ENCODE measurements at places on chromosomes 2 and 18. TPM values are rescaled to one million over a fixed set of nuclear protein-coding genes. Genes with fewer than 3 reads are reported as not detected.
A peak's percentile ranks its signal among the peaks of the same experiment; 100 is the strongest.

DNA sequence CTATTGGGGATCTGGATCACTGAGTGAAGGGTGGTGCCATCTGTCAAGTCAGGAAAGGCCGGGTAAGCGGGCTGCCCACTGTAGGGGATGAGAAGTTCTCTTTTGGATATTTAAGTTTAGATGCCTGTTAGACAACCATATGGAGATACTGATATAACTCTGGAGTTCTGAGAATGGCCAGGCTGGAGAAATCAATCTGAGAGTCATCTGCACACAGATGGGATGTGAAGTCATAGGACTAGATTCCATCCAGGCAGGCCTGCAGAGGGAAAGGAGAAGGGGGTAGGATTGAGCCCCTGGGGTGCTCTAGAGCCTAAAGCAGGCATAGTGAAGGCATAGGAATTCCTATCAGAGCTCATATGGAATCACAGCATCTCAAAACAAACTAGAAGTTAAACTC lies 30.1 kb downstream of the SPRED2 start:
- peak; percentile 45 for DNase-seq

GRCh38 chr18:65399091-65399490 lies 351.7 kb upstream of the CDH7 start:
- DNase-seq, result no peak

- DNase-seq, result no peak
These were observed 192.5 kb downstream of the NDUFA10 start for GRCh38 chr2:239832490-239833268.

DNA sequence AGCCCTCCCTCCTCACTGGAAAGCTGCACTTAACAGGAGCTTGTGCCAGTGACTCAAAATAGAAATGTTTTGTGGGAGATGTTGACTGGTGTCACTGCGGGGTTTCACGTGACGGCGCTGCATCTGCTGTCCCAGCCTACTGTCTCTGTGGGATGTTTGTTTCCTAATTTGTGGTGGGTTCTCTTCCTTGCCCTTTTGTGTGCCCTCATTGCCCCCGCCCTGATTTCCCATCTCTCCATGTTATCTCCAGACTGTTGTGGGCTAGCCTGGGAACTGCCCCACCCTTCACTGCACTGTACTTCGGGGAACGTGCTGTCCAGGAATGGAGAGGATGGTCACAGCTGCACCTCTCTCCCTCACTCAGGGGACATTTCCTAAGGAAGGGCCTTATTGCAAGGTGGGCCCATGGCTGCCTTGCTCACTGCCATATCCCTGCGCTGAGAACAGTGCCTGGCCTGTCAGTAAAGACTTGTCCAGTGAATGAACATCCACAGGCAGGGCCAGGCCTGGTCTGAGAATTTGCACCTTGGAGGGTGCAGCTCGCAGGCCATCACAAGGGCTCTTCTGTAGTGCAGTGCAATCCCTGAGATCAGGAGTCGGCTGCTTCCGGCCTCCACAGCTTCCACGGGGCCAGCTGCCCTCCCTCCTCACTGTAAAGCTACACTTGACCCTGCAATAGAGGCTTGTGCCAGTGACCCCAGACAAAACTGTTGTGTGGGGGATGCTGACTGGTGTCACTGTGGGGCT lies 18.1 kb downstream of the ZAP70 start:
- no peak for DNase-seq

The SEMA4C gene
- total RNA-seq, result 20.4 TPM

DNA sequence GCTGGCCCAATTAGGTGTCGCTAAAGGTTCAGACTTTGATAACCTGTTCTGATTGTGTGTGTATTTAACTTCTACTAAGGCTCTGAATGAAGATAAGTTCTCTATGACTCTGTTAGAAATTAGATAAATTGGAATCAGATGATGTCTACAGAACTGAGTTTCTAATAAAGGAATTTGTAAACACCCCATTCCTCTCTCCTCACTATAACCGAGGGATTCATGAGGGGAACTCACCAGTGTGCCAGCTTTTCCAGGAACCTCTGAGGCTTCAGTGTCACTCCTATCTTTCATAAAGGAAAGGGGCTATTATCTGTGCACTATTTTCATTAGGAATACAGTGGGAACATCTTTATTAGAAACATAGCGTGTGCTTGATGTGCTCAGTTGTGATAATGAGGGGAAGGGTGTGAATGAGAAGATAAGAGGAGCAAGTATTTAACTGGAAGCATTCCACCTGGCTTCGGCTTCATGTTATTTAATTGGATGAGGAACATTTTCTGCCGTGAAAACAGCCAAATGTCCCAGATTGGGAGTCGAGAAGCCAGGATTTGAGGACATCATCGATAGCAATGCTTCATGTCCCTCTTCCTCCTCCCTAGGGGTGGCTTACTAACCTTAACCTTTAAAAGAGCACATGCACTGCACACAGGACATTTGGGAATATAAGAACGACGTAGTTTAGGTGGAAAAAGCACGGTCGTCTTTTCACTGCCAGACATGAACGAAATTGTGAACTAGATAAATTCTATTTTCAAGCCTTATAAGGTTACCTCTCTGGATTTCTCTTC lies 84.8 kb upstream of the TCF4 start:
- peak; percentile 2 for DNase-seq

DNA sequence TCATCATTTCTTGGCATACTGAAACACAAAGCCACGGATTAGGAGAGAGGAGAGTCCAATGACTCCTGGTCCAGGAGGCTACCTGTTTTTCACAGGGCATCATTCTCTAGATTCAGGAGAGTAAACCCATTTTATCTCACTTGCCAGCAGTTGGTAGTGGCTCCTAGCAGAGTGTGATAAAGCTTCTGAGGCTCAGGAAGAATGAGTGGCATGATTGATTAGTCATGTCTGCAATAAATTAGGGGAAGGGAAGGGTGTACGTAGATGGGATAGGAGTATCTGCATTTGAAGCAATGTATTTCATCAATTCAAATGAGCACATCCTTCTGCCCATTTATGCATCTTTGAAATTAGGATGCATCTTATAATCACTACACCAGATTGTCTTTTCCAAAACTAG lies 31.1 kb upstream of the PNO1 start:
- no peak for DNase-seq

DNA sequence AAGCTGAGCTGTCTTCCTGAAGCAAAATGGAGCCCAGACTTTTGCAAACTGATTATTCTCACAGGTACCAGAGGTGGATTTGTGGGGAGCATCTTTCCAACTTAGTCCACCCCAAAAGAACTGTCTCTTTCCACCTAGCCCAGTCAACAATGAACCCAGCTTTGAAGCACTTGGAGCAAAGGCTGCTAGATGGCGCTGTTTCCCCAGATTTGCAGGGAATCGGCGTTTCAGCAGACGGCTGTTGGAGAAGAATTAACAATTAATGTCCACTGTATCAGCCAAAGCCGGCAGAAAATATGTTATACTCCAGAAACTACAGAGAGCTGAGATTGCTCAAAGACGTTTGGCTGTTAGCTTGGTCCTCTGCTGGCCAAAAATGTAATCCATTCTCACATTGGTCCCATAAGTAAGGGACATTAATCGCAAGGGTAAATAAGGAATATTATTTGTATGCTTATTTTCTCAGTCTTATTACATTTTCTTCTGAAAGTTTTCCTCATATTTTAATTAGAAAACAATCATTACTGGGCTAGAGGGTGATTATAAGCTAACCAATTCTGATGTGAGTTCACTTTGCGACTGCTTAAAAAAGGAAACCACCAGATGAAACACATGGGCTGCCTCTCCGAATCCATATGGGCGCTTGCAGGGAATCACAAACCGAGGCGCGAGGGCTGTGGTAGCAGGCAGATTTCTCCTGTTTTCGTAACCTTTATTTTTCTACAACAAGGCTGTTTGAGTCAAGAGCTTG lies 423.8 kb upstream of the MEX3C start:
- peak; percentile 63 for DNase-seq

The SP9 gene
- total RNA-seq, result not detected

The SMAD7 gene
- total RNA-seq, result 27.2 TPM

DNA sequence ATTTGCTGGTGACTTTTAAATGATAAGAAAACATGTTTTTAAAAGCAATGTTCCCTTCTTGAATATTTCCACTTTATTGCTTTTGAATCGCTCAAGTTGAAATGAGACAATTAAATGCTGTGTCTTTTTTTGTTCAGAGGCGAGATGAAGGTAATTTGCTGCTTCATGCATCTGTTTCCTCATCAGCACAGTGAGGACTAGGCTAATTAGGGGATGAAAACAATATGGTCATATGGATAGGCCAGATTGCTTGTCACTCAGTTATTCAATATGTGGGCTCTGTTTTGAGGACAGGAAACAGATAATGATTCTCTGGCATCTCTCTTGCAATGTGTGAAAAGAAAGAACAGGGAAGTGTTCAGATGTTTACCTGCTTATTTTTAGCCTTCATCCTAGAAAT lies 61.0 kb downstream of the ERBB4 start:
- DNase-seq, result no peak

- DNase-seq, result peak; percentile 64
These were observed 18.9 kb downstream of the GNLY start for GRCh38 chr2:85712849-85713612.

GRCh38 chr18:9738266-9738969 lies 30.3 kb downstream of the RAB31 start:
- DNase-seq, result no peak

DNA sequence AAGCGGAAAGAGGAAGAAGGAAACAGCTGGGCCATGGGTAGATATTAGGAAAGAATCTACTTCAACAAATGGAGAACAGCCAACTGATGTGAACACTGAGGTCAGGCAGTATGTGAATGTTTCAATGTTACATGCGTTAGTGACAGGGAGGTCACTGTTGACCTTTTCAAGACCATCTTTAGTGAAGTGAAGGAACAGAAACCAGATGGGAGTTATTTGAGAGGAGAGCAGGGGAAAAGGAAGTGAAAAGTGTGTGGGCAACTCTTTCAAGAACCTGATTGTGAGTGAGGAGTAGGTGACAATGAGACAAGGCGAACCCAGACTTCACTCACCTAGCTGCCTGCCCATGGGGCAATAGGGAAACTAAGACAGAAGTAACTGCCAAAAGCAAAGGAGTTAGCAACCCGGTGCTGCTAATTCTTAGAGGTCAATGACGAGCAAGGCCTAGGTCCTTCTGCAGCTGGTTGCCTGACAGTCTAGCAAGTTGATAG lies 67.0 kb downstream of the SP3 start:
- no peak for DNase-seq

DNA sequence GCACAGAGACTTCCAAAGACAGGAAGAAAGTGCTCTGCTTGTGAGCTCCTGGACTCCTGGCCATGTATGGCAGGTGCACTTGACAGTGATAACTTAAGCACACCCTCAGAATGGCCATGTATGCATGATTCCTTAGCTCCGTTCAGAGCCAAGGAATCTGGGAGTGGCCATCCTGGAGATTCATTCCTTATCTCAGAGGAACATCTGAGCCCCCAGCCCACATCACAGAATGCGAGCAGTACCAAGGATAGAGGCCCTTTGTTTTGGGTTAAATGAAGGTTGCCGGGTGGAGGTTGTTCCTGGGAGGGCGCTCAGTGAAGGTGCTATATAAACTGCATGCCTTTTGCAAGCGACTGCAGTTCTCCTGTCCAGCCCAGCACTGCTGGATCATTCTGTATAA lies 26.9 kb downstream of the DIPK1C start:
- DNase-seq, result no peak

The PLEK gene
- total RNA-seq, result under 0.01 TPM

- DNase-seq, result peak; percentile 59
These were observed 41.3 kb upstream of the AGFG1 start for GRCh38 chr2:227430639-227431038.

GRCh38 chr2:63721082-63721424 lies 120.6 kb upstream of the UGP2 start:
- DNase-seq, result no peak

The IL1F10 gene
- not detected for total RNA-seq

All from fibroblast of the aortic adventitia (primary cell).